Bone marrow (tissue), 2 donors: ENCODE measurements at places on chromosomes 6 and 20.

DNA sequence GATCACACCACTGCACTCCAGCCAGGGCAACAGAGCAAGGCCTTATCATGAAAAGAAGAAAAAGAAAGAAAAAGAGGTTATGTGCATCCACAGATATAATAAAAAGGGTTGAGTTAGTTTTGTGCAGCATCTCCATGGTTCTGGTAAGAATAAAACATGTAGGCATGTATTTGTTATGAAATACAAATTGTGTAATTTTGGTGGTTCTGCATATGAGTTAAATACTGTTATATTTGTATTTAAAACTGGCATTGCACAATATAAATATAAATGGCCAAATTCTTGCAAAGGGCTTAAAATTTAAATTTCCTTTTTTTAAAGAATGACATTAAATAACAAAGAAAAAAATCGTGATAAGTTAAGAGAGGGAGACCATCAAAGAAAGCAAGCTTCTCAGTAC, 159.1 kb upstream of the PREP start:
- no peak for DNase-seq

DNA sequence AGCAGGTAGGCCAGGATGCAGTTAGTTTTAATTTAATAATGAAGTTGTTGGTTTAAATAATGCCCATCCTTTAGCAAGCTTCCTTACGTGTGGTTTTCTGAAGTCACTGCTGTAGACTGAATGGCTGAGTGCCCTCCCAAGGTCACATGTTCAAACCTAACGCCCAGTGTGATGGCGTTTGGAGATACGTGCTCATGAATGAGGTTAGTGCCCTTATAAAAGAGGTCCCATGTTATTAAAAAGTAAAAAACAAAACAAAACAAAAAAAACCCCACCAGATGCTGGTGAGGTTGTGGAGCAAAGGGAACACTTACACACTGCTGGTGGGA, 16.3 kb downstream of the LRP11 start:
- DNase-seq = no peak

- DNase-seq = no peak
These were observed 250.8 kb upstream of the PRDM1 start for GRCh38 chr6:105835373-105835772.

DNA sequence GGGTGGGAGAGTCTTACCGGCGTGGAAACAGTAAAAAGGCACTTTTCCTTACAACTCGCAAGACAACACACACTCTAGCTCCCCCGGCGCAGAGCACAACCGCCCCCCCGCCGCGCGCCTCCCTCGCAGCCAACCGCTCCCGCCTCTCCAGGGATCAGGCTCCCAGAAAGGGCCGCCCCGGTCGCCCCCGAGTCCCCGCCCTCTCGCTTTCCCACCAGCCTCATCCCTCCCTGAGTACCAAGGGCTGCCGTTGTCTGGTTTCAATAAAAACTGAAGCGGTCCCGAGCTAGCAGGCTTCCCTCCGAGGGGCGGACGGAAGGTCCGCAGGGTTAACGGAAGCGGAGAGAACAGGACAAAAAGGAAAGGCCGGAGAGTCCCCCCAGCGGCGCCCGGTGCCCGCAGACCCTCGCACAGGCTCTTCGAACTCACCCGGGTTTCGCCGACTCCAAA, 804 bp downstream of the ELOVL5 start:
- DNase-seq = no peak

- no peak for DNase-seq
These were observed 57.2 kb upstream of the MRPS10 start for GRCh38 chr6:42274898-42275297.

- DNase-seq = no peak
These were observed 413.2 kb downstream of the GJA1 start for GRCh38 chr6:121848523-121849255.

GRCh38 chr20:49668181-49668877, 45.3 kb downstream of the B4GALT5 start:
- DNase-seq = no peak

DNA sequence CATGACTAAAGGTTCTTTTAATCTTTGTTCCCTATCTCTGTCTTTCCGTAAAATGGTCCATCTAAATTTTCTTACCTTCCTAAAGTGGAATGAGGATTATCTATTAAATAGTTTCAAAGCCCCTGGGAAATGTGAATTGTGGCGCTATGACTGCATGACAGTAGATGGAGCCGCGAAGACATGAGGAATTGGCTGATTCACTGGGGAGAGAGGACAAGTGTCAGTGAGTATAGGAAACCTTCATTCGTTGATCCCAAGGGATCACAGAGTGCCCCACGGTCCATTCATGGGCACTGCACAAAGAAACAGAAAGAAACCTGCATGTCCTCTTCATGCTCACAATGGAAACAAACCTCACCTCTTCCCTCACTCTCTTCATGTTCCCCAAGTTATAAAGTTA, 479.3 kb upstream of the BTBD3 start:
- no peak for DNase-seq

GRCh38 chr20:40689100-40689942, at the start of gene MAFB:
MAFB (minus strand) TSS chr20:40689236; CDS start chr20:40688850, 386 bp downstream.
- DNase-seq = no peak

- no peak for DNase-seq
These were observed 867.3 kb downstream of the KIF16B start for GRCh38 chr20:15705975-15706374.

DNA sequence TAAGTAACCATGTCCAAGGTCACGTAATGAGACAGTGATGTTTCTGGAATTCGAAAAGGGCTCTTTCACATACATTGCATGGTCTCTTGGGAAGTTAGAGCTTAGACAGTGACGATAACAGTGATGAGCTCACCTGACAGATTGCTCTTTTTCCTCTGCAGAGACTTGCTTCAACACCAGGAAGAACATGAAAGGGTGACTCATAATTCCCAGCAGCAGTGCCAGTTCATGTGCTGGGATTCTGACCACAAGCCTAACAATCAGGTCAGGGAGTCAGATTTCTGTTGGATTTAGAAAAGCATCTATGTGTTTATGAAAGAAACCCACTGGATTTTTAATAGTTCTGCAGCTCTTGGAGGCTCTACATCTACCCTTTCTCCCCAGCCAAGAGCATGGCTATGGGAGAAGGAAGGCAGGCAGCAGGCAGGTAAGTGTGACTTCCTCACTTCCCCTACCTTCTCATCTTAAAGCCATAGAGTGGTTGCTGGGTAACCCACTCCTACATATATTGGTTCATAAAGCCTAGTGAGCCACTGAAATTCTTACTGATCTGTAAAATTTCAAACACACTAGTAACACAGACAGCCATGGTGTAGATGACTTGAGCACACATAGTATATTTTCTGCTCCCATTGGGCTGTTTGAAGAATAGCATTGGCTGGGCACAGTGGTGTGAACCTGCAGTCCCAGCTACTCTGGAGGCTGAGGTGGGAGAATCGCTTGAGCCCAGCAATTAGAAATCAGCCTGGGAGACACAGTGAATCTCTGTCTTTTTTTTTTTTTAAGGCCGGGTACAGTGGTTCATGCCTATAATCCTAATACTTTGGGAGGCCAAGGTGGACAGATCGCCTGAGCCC, 44.4 kb upstream of the LOC128125822 start:
- no peak for DNase-seq

DNA sequence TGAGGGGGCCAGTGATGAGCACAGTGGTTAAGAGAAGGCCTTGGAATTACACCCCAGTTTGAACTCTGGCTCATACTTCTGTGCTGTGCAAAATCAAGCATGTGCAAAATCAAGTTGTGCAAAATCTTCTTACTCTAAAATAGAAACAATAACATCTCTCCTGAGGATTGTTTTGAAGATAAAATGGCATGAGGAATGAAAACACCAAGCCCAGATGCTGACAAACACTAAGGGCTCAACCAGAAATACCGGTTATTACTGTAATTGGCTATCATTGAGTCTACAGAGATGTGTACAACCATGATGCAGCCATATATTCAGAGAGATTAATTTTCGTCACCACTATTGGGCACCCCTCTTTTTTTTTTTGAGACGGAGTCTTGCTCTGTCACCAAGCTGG, 5.9 kb upstream of the BCAS1 start:
- no peak for DNase-seq

DNA sequence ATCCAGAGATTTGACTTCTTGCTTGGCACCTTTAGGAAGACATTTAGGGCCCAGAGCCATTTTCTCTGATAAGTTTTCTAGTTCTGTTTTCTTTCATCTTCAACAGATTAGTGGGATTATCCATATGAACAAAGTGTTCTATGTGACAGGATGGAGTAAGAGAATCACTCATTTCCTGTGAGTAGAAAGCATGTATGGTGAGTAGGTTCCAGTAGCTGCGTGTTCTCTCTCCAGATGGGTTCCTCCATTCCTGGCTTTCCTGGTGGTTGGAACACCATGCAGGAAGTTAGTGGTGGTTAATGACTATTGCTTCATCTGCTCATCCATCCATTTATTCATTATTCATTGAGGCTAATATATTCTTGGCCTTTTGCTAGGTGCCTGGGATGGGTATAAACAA, 54.0 kb downstream of the EFCAB8 start:
- no peak for DNase-seq

DNA sequence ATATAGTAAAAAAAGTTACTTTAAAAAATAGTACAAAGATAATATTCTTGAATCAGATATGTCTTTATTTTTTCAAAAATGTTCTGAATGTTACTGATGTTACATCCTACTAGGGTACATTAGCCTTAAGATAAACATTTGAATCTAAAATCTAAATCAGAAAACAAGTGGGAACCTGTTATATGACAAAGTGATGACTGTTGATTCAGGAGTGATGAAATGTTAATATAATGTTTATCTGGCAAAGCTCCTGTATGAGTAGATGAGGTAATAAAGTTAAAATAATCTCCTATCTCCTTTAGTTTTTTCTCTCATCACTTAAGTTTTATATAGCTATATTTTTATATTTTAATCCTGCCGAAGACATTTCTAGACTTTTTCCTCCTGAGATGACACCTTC, 4.2 kb downstream of the DOP1A start:
- no peak for DNase-seq

DNA sequence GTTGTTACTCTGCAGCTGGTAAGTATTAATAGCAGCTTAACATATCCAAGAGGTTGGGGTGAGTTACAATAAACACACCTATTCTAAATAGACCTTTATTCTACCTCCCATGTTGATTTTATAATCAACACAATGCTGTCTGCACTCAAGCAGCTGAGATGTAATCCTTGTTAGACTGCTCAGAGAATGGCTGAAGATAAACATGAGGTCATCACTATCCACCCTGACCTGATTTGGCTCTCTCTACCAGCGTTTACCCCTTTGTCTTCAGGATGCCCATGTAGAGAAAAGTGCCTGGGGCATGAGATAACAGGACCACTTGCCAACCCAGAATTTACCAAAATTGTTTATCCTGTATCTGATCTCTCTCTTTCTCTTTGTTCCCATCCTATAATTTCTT, 220.7 kb upstream of the DEFB112 start:
- no peak for DNase-seq

- DNase-seq = no peak
These were observed 115.0 kb downstream of the TAF4 start for GRCh38 chr20:61950641-61951071.

DNA sequence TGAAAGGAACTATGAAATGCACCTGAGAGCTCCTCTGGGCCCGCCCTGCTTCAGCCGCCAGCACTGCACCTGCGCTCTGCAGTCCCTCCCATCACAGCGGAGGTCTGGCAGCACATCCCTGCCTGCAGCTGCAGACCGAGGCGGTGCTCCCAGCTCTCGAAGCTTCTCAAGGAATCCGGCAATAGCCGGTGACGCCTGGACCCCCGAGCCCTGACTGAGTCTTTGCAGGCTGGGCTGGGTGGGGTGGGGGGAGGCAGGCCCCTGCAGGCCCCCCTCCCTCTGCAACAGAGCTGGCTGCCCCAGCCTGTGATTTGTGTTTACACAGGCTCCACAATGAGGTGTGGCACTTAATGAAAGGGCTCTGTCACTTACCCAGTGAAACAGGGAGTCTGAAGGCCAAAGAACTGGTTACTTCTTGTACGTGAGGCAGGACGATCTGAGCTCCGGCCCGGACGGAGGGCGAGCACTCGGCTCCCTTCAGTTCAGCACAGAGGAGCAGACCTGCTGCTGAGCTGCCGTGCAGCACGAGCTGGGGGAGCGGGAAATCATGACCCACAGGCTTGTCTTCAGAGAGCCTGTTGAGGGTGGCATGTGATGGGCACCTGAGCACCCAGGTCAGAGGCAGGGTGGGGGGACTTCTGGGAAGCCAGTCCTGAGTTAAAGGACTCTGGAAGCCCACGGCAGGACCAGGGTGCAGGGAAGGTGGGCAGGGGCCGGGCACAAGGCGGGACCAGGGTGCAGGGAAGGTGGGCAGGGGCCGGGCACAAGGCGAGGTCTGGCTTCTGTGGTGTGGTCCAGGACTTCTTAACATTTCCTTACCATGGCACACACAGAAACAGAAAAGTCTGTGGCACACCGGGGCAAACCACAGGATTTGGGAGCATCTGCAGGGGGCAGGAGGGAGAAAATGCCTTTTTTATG, 192.3 kb upstream of the THBS2 start:
- no peak for DNase-seq

DNA sequence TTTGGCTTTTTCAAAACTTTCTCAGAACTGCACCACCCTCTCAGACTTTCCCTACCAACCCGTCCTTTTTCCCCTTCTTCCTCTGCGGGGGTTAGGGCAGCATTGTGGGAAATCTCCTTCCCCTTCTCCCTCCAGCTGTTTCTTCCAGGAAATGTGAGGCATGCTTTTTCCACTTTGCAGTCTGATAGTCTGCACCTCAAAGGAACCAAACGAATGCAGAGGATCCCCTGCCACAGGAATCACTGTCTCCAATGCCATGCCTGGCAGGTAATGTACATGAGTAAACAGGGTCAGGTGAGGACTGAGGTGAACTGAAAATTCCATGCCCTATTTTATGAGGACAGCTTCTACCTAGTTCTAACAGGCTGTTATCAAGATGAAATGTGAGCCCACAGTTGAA, 218.4 kb downstream of the BCAS1 start:
- no peak for DNase-seq
